ENCODE measurements at places on chromosomes 13 and 19.

GRCh38 chr19:41353466-41354342 is at the start of gene TGFB1:
TGFB1 (minus strand) TSS chr19:41353922; CDS start chr19:41353044, 878 bp downstream.
- DNase-seq = peak; percentile 83

GRCh38 chr13:31733066-31733465 is 6.3 kb upstream of the RXFP2 start:
- no peak for DNase-seq

DNA sequence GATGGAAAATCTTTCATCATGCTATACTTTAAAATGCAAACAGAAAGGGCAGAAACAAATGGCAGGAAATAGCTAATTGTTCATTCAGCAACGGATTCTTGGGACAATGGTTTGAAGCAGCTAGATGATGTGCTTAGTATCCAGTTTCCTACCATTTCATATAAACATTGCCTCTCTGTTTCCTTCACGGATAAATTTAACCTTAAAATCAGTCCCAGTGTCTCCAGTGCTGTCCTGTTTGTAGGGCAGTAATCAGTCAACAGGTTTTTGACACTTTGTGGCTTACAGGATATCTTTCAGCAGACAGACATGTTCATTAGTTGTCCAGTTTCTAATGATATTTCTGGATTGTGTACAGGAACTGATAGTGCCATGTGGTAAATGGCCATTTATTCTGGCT is 24.7 kb upstream of the RB1 start:
- no peak for DNase-seq

DNA sequence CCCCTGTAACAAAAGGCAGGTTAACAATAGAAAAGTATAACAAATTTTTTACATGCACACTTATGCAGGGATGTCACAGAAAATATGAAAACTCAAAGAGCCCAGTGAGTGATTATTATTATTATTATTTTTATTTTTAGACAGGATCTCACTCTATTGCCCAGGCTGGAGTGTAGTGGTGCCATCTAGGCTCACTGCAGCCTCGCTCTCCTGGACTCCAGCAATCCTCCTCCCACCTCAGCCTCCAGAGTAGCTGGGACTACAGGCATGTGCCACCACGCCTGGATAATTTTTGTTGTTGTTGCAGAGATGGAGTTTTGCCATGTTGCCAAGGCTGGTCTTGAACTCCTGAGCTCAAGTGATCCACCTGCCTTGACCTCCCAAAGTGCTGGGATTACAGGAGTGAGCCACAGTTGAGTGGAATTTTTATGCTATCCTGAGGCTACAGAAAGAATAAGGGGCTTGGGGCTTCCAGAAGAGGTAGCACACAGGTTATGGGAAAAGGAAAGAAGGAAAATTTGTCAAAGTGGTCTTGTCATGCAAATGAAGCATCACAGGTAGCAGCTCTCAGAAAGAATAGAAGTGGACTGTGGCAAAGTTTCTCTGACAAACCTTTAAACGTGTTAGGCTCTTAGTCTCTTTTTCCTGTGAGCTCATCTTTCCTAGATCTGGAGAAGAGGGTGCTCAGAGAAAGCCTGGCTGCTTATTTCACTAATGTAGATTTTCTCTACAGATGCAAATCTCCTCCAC is 87.7 kb upstream of the LSM14A start:
- DNase-seq = no peak

DNA sequence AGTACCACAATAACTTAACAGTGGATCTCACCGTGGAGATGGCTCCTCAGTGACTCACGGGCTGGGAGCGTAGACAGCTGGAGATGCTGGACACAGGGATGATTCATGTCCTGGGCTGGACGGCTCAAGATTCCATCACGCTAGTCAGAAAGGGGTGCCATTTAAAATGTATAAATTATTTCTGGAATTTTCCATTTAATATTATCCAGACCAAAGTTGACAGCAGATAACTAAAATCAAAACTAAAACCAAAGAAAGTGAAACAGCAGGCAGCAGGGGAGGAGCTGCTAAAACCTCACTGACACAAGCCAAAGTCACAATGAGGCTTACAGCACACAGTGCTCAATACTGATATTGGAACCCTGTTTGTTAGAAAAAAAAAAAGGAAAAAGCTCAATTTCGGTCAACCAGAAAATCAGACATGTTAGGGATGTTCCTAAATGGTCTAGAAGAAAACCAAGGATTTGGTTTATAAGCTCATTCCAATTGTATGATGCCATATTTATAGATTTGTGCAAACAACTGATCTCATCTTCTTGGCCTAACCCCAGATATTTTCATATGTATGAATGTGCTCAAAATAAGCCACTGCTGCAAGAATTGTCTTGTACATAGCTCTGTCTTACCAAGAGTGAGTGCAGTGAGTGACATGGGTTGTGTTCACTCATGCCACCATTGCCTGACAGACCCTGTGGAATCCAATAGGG is 111.8 kb downstream of the SACS start:
- DNase-seq = no peak

DNA sequence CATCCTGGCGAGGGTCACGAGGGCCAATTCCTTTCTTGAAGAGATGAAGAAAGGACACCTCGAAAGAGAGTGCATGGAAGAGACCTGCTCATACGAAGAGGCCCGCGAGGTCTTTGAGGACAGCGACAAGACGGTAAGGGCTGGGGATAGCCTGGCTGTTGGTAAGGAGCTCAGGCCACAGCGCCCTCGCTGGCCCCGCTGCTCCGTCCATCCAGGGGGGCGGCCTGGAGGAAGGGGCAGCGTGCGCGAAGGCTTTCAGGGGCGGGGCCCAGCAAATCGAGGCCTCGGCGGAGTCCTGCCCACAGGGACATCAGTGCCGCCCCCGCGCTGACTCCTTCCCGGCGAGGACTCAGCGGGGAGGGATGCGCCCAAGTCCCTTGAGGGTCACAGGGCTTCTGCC is 6.9 kb downstream of the F10 start:
- DNase-seq = no peak

DNA sequence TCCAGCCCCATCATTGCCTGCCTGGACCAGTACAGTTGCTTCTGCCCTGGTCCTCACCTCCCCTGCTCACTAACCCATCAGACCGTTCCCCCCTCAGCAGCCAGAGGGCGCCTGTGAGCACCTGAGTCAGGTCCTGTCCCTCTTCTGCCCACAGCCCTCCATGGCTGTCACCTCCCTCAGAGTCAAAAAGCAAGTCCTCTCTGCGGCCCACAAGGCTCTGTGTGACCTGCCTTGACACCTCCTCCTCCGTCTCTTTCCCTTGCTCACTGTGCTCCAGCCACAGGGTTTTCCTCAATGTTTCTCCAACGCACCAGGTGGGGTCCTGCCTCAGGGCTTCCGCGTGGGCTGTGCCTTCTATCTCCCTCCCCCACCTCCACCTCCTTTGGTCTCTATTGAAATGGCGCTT is 29.4 kb upstream of the PTPRS start:
- peak; percentile 74 for DNase-seq

DNA sequence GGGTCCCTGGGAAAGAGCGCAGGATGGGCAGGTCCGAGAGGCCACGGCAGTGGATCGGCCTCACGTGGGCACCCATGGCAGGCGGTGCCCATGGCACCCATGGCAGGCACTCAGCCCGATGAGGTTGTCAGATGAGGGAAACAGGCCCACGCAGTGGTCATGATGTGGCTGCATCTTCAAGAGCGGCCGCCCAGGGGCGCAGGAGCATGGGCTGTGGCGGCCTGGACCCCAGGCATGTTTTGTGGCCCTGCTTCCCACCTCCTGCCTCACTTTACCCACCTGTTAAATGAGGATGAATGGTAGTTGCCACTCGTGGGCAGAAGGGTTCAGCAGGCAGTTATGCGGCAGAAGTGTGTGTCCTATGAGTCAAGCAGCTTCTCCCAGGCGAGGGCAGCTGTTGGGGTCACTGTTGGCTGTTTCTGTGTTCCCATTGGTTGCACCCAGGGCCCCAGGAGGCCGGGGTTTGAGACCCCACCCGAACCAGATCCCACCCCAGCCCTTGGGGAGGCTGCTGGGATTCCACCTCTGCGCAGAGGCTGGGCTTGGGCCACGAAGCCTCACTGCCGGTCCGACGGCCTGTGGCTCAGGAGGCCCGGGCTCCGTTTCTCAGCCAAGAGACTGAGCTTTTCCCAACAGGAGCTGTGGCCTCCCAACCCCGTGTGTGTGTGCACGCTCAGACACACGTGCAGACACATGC is 30.0 kb downstream of the CSNK1G2 start:
- no peak for DNase-seq

DNA sequence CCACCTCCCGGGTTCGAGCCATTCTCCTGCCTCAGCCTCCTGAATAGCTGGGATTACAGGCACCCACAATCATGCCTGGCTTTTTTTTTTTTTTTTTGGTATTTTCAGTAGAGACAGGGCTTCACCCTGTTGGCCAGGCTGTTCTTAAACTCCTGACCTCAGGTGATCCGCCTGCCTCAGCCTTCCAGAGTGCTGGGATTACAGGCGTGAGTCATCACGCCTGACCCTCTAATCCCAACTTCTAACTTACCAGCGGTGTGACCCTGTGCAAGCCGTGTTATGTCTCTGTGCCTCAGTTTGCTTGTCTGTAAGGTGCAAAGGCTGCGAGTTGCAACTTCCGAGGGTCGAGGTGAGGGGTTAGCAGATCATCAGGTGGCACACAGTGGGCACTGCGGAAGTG is 17.3 kb downstream of the ZSWIM4 start:
- DNase-seq = no peak

- peak; percentile 81 for DNase-seq
Measured at GRCh38 chr13:42039946-42040729, 8.3 kb upstream of the DGKH start.

DNA sequence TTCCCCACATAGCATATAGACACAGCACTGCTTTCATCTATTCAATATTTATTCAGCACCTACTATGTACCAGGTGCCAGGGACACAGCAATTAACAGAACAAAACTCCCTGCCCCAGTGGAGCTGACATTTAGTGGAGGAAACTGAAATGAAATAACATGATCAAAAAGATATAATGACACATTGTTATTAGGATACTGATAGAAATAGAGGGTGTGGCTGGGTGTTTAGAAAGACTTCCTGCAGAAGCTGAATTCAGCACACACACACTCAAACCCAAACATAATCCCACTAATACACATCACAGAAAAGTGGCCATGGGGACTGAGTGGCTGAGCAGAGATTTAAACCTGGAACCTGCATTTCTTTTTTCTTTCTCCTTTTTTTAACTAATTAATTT is 3.8 kb upstream of the CDC37 start:
- DNase-seq = no peak

Data from HEK293T (cell line).